ENCODE measurements at places on chromosomes 3 and 15.
A peak's percentile ranks its signal among the peaks of the same experiment; 100 is the strongest.

GRCh38 chr3:115165701-115166100, 18.6 kb upstream of the ZBTB20 start:
- DNase-seq = no peak

DNA sequence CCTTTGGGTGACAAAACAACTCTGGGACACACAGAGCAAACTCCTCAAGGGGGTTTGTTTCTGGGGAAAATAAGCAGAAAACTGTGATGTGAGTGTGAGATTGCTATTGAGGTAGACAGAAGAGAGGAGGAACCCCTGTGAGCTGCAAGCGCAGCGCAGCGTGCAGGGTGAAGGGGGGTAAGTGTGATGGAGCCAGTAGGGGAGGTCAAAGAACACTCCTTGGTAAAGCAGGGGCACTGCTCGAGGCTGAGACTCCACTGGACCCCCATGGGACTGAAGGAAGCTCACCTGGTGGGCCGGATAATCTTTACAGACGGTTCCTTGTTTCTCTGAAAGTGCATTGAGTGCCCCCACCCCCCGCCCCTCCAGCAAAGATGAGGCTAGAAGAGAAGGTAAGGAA, 7.5 kb downstream of the INAFM2 start:
- no peak for DNase-seq

DNA sequence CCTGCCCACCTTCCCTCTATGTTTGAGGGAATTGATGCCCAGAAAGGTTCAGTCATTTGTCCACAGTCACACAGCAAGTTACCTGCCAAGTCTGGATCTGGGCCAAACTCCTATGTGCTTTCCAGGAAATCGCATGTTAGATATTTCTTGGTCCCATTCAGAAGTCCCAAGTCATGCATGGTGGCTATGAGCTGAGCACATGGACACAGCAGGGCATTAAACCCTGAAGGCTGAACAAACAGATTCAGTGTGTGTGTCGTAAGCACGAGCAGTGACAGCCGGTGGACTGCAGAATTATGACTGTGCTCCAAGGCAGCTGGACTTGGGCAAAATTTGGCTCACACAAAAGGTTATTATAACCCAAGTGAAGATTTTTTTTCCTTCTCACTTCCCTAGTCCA, 11.4 kb upstream of the SLC6A6 start:
- DNase-seq = peak; percentile 61

DNA sequence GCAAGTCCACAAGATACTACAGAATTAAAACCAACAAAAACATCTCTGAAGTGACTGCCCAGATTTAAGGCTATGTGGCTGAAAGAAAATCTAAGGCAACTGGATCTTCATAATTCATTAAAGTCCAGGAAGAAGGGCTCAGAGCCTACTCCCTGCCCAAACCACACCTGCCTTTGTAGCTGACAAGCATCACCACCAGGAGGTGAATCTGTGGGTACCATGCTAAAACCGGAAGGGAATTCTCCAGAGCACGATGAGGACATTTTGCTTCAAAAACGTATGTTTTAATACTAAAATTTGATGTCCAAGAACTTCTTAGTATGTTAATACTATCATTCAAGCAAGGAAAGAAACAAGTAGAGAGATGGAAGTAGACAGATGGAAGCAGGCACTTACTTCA, 495.9 kb upstream of the NECTIN3 start:
- no peak for DNase-seq

DNA sequence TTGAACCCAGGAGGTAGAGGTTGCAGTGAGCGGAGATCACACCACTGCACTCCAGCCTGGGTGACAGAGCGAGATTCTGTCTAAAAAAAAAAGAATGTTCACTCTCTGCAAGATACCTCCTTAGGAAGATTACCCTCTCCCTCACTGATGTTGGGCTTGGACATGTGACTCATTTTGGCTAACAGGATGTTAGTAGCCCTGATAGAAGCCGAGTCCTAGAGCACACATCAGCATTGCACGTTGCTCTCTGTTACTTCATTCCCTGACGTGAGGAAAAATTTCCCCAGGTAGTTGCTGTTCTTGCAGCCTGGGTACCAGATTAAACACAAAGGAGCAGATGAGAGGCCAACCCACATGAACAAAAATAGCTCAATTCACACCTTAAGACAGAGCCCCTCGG, 78.1 kb upstream of the PRICKLE2 start:
- no peak for DNase-seq

All from astrocyte of the hippocampus (primary cell).